NCI-H187 (cell line): ENCODE measurements at places on chromosomes 4 and X.

DNA sequence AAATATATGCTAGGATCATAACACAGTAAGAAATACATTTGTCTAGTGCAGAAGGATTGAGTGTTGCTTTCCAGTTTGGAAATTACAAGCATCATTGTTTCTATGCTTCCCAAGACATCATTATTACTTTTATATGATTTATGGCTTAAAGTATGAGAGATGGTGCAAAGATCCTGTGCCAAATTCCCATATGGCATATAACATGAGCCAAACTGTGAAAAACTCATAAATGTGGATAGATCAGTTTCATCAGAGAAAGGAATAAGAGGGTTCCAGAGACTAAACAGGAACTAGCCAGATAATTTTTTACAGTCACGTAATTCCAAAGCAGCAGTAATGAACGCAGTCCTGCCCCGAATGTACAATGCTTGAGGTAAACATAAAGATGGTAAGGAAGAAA lies 126.3 kb downstream of the PRDM5 start:
- no peak for DNase-seq

DNA sequence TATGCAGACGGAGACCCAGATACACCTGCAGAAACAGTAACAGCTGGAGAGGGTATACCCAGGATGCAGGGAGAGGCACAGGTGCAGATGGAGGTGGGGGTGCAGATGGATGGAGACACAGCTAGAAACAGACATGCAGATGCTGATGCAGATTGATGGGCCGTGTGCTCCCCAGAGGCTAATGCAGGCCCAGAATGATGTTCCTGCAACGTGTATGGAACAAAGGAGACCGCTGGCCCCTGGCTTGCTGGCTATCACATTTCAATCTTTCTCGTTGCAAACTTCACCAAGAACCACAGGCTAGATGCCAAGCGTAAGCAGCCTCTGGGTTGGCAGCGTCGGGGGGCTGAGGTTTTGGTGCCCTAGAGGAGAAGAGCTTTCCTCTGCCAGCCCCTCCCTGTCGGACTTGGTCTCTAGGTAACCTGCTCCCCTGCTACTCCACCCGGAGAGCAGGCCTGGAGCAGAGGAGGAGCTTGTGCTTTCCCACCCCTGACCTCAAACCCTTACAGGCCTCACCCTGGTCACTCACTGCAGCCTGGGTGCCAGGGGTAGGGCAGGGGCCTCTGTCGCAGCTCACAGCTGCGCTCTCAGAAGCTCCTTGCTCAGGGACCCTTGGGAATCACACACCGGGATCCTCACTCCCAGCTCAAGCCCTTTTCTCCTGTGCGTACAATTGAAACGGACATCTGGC lies 69.0 kb upstream of the PSAPL1 start:
- DNase-seq, result peak; percentile 59

- no peak for DNase-seq
Measured at GRCh38 chrX:135977611-135978010, 3.8 kb upstream of the MMGT1 start.

DNA sequence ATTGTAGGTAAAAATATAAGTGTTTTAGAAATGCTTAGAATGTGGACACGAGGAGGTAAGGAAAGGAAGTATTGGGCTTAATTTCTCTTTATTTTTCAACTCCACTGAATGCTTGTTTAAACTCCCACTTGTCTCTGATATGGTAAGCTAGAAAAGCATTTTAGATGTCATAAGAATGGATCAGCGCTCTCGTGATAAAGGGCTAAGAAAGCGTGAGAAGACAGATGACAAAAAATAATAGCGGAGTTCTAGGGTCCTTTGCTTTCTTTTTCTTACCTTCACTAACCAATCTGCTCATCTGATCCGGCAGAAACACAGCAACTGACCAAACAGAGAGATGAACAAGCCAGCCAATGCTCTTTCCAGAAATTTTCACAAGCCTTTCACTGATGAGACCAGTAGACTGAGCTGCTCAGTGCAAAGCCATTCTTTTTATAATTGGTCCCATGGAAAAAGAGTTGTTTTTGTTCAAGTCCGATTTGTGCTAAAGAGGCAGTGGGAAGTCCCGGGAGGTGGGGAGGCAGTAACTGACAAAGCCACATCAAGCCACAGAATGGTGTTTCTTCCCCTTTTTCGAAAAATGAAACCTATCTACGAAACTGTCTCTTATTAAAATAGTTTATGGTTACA lies at the start of gene TASL:
TASL (minus strand) TSS at position 405 of the 630 bp plus-strand sequence. CDS start 17,411 bp downstream, outside the sequence.
- no peak for DNase-seq

- no peak for DNase-seq
Measured at GRCh38 chr4:56184214-56184613, 203.1 kb downstream of the AASDH start.

- no peak for DNase-seq
Measured at GRCh38 chr4:124862261-124862660, 149.7 kb upstream of the ANKRD50 start.

DNA sequence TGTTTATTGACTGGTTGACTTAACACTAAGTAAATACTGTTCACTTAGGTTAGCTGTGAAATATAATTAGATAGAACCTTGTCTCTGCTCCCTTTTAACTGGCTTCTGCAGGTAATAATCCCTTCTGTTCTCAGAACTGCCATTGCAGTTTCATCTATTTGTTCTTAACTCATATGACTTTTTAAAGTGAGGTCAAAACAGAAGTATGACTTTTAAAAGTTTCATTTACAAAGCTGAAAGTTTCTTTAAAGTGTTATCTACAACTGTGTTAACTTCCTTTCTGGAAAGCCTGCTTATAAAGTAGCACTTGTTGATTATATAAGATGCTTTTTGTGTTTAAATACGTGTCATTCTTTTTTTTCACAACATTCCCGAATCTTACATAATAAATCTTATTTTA lies 127.4 kb downstream of the TET2 start:
- DNase-seq, result no peak

DNA sequence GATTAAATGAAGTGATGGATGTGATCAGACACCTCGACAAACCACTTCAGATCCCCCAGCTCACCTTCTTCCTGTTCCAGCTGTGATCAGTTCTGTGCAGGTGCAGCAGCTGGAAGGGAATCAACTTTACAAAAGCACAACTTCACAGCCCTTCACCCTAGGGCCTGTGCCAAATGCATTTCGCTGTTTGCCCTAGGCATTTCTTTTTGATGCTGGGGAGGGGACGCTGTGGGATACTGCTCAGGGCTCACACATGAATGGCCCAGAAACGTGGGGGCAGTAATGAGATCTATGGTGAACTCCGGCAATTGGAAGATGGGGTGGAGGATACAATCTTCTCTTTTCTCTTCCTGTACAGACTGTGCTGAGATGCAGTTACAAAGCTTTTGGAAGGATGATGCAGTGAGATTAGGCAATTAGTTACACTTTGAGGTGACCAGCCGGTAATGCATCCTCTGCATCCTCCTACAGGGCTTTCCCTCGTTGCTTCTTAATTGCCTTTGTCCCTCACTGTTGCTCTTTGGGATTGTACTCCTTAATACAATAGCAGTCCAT lies 215.1 kb upstream of the PITX2 start:
- no peak for DNase-seq

DNA sequence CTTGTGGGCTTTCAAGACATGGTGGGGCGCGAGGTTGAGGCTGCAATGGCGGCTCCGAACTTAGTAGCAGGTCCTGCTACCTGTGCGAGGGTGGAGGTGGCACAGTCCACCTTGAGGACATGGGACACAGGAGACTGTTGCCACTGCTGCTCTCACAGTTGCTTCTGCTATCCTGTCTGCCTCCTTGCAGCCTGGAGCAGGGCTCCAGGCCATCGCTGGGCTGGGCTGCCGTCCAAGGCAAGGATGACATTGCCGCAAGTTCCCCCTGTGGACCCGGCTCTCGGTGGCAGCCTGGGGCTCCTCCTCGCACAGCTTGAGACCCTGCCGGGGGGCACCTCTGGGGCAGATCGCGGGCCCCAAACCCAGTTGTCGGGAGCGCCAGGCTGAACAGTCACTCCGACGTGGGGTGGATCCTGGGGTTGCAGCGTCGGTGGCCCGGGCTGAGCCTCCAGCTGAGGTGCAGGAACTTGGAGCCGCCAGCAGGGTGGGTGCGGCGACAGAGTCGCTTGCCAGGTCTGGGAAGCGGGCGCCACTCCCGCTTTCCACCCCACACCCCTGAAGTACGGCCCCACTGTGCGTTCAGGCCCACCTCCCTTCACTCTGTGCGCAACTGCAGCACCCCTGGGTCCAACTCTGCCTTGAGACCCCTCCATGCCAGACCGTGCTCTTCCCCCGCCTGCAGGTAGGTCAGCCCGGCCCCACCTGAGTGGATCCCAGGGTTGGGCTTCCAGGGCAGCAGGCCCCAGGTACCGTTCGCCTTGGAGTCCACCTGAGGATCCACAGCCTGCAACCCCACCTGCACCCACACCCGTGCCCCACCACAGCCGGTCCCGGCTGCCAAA lies 192.7 kb upstream of the NUDT6 start:
- DNase-seq, result no peak

DNA sequence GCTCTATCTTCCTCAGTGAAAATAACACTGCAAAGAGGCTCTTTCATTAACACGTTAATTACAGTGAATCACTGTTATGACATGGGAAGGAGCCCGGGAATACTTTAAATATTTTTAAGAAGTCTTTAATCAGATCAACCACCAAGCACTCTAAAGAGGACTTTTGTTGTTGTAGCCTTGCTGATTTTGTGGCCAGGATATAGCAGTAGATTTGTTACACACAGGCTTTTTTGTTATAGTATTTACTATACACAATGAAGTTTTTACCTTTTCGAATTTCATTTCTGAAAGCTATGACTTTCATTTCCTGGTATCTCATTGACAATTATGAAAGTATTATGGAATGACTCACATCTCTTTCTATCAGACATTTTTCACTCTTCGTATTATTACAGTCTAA lies 20.3 kb downstream of the FGF13 start:
- no peak for DNase-seq

GRCh38 chr4:40617872-40618271 lies 11.8 kb downstream of the RBM47 start:
- DNase-seq, result no peak

DNA sequence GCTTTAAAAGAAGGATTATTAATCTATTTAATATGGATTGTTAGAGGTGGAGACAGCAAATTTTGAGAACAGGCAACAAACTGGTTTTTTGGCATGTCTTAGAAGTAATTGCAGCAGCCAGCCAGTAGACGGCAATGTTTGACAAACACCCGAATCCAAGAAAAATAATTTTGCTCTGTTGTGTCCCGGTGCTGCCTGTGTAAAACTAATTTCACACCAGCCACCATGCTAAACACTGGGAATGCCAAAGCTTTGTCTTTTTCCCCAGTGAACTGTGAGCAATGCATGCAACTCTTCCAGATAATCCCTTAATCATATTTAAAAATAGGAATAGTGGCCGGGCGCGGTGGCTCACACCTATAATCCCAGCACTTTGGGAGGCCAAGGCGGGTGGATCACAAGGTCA lies 25.9 kb downstream of the SMIM31 start:
- no peak for DNase-seq

DNA sequence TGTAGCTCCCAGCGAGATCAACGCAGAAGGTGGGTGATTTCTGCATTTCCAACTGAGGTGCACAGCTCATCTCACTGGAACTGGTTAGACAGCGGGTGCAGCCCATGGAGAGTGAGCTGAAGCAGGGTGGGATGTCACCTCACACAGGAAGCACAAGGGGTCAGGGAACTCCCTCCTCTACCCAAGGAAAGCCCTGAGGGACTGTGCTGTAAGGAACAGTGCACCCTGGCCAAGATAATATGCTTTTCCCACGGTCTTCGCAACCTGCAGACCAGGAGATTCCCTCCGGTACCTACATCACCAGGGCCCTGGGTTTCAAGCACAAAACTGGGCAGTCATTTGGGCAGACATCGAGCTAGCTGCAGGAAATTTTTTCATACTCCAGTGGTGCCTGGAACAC lies 216.4 kb upstream of the TET2 start:
- no peak for DNase-seq

GRCh38 chr4:123339507-123340380 lies 56.9 kb upstream of the SPRY1 start:
- DNase-seq, result no peak

DNA sequence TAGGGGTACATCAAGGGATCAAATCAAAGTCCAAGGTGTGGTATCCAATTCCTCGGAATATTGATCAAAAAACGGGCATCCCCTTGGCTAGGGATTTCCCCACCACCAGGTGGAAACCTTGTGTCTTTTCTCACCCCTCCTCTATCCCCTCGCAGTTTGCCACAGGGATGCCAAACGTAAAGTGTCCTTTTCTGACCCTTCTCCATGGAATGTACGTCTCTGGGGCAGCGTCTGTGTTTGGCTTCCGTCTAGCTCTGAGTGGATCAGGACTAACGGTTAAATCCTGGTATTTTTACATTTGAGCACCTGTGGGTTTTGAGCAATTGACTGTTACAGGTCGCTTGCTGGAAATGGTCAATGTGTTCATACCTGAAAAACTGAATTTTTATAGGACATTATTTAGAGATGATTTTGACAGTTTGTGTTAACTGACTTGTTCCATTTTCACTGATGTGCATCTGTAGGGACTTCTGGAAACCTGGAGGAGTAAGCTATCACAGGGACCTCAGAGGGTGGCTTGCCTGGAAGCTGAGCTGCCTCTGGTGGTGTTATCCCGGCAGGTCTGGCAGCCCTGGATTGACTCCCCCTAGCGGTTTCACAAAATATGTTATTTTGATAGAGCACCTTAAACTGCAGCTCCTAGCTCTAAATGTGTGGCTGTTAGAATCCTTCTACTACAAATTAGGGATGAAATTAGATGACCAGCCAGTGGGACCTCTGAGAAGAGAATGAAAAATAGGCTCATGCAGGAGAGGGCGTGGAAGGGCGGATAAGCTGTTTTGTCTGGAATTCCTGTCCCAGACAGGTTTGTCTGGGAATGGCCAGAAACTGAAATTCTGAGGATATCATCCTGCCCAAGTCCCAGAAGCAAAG lies 8.8 kb upstream of the MGST2 start:
- DNase-seq, result no peak

GRCh38 chr4:3436798-3437581 lies 4.8 kb upstream of the HGFAC start:
- DNase-seq, result no peak

- no peak for DNase-seq
Measured at GRCh38 chr4:168731006-168731636, 234.3 kb downstream of the PALLD start.

- DNase-seq, result no peak
Measured at GRCh38 chrX:21376636-21377035, 2.4 kb downstream of the CNKSR2 start.

GRCh38 chrX:154325541-154325940 lies 29.9 kb downstream of the TKTL1 start:
- DNase-seq, result peak; percentile 5

DNA sequence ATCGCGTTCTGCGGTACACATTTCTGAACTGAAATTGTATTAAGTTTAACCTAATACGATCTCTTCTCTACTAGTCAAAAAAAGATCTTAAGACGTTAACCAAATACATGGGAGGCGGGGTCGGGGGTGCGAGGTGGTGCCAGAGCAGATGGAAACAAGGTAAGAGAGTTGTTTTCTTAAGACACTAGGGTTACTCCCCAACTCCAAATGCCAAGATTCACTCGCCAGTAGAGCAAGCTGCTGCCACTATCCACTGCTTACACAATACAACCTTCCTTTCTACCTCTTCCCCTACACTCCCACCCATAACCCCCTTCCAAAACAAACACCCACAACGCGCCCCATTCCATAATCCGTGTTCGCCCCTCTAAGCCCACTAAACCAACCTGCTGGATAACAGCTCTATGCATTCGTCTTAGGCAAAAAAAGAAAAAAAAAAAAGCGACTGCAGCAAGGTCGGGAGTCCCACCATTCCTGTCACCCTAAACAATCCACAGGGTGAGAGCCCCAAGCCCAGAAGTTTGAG lies 1.3 kb downstream of the LCORL start:
- no peak for DNase-seq

GRCh38 chr4:174222266-174222872 lies 61.1 kb downstream of the FBXO8 start:
- DNase-seq, result no peak

- DNase-seq, result no peak
Measured at GRCh38 chrX:69186651-69187050, 21.4 kb upstream of the PJA1 start.
